ENCODE measurements at places on chromosomes 7 and 10.

DNA sequence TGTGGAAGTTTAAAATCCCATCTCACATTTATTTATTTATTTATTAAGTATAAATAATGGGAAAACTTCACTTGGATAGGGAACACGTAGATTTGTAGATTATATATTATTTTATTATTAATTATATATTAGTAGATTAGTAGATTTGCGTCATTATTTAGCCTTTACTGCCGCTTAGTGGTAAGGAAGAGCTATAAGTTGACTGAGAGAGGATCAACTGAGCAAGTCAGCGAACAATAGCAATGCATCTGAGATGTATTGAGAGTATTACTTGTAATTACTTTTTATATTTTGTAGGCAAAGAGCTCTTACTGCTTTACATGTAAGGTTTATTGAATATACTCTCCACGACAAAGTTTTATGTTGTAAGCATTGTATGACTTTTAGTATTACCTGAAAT lies 244.5 kb upstream of the ANKRD30A start:
- no peak for DNase-seq

- DNase-seq = no peak
These were observed 18.1 kb downstream of the CHAT start for GRCh38 chr10:49631975-49632374.

DNA sequence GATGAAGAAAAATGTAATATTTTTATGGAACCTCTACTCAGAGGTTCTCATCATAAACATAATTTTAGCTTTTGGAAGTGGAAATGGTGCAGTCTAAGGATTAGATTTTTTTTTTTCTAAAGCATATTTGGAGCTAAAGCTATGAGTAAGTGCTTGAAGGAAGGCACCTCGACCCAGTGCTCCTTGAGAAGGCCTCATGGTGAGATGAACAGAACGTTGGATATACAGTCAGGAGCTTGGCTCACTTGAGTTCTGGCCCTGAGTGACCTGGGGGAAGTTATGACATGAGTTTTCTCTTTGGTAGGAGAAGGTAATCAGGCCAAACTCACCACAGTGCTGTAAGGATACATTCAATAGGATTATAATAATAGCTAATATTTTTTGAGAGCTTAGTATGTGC lies 163.3 kb downstream of the JCAD start:
- DNase-seq = no peak

DNA sequence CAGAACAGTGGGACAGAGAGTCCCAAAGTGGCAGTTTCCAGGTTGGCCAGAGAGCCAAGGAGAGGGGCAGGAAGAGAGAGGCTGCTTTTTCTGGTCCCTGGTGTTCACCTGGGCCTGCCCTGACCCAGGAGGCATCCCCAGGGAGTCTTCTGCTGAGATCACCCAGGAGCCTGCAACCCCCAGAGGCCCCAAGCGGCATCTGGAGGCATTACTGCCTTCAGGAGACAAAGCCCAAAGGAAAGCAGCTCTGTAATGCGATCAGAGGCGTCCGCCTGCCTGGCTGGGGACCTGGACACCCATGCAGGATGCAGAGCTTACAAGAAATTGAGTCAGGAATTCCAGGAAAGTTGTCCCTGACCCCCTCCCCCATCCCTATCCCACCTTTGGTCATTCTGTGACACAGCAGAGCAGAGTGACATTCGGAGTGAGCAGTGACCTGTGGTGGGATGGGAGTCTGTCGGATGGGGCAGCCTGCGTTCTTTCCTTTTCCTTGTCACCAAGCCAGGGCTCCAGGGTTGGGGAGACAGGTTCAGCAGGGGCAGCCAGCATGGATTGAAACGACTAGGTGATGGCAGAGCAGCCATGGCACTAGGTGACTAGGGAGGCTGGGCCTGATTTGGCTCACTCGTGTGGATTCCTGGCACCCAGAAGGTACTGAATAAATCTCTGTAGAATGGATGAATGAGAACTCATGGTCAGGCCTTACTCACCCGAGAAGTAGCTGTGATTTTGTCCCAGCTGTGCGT lies 10.4 kb downstream of the UNC5B start:
- DNase-seq = no peak

- DNase-seq = no peak
These were observed 33.9 kb downstream of the BCAP29 start for GRCh38 chr7:107613948-107614347.

DNA sequence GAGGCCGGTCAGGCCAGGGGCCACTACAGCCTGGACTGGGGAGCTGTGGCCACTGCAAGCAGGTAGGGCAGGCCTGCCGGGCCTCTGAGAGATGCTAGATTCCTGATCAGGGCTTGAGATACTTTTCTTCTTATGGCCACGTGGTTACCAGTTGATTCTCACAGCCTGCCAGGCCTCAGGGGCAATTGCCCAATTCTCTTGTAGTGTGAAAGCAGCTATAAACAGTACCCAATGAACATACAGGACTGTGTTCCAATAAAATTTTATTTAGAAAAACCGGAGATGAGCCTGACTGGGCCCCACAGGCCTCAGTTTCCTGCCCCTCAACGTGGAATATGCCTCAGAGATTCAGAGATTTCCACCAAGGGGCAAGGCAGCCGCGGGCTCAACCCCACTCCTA lies 475.2 kb downstream of the TCERG1L start:
- DNase-seq = no peak

DNA sequence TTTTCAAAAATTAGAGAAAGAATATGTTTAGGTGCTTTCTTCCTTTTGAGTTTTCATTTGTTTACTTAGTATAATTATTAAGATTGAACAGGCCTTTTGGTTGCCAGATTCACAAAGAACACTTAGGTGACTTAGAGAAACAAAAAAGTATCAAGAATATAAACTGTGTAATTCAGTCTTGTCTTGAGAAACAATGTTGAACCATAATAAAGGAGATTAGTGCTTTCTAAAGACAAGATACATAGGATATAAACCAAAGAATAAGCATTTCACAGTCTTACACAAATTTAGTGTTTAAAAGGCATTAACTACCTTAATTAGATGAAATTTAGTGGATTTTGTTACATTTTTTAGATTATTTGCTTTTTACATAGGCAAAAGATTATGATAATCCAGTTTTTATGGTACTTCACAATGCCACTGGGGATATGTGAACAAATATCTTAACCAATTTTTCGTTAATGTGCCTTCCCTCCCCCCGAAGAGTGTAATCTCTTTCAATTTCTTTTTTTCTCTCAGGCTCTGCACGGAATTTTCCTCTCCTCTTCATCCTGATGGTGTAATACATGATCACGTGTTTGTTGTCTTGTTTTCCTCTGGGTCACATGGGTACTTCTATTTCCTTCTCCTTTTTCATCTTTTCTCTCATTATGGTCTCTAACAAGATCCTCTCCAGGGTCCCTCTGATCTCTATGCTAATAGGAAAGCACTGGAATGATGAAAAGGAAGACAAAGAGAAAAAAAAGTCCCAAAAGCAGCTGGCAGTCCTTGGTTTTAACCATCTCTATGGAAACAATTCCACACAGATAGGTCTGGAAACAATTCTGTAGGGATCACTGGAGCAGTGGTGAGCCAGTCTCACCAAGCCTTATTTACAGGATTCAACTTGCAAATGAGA lies 3.7 kb upstream of the HNRNPH3 start:
- DNase-seq = no peak

GRCh38 chr10:102322914-102323313 lies 72.6 kb upstream of the NFKB2 start:
- no peak for DNase-seq

- DNase-seq = no peak
These were observed 97.6 kb downstream of the SGMS1 start for GRCh38 chr10:50526185-50526584.

- no peak for DNase-seq
These were observed 172.8 kb downstream of the GRID1 start for GRCh38 chr10:86193841-86194240.

DNA sequence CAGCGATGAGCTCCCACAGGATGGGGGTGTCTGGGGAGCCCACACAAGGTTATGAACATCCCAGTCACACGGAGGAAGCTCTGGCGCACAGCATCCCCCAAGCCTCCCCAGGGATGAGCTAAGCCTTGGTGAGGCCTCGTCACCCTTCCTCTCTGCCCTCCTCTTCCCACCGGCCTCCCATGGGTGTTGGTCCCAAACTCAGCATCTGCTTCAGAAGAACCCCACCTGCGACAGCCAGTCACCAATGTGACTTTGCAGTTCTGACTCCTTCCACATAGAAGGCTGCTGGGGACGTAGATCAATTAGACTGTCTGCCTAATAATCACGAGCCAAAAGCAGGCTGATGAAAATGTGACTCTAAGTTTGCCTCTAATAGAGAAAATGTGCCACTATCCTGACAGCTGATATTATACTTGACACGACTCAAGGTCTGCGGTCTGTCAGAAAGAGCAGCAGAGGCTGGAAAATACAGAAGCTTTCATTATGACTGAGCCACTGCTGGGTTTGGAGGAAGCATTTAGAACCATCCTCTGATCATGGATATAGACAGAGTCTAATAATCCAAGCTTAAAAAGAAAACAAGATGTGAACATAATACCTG lies 116.0 kb upstream of the PFKP start:
- DNase-seq = no peak

DNA sequence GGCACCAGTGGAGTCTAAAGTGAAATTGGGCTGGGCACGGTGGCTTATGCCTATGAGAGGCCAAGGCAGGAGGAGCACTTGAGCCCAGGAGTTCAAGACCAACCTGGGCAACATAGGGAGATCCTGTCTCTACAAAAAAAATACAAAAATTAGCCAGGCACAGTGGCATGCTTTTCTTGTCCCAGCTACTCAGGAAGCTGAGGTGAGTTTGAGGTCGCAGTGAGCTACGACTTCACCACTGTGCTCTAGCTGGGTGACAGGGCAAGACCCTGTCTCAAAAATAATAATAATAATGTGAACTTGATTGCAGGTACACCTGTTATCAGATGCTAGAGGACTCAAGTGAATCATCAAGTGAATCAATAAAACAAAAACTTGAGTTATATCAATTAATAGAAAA lies 108.0 kb downstream of the BTAF1 start:
- DNase-seq = no peak

- DNase-seq = no peak
These were observed 1193.0 kb upstream of the CELF2 start for GRCh38 chr10:9824631-9825071.

- DNase-seq = no peak
These were observed 103.8 kb downstream of the TCF7L2 start for GRCh38 chr10:113053881-113054280.

DNA sequence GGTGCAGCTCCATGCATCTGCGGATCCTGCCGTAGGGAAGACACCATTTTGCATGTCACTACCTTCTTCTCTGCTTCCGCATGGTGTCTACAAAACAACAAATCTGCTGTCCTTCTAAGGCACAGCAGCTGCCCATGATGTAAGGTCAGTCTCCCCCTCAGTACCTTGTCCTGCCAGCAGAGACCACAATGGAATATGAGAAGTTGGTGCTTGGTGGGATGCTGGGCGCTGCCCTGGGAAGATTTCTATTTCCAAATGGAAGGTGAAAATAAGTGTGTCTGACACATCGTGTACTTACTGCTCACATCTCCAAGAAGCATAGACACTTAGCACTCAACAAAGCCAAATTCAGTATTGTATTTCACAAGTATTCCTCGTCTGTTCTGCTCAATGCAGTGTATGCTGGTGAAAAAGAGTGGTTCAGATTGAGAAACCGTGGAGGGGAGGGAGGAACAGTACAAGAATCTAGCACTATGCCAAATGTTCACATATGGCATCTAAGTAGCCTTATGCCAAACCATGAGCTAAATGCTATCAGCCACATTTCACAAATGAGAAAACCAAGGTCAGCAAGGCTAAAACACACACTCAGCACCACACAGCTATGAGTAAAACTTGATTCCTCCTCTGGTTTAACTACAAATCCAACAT lies 95.0 kb downstream of the GRB10 start:
- DNase-seq = no peak

GRCh38 chr7:129951226-129952085 lies 1.3 kb downstream of the UBE2H start:
- no peak for DNase-seq

GRCh38 chr10:11017570-11018431 lies at the start of gene CELF2:
CELF2 (plus strand) TSS chr10:11017872; CDS start chr10:11018090, 218 bp downstream.
- peak; percentile 22 for DNase-seq

GRCh38 chr10:32259551-32259950 lies 87.4 kb downstream of the EPC1 start:
- no peak for DNase-seq

DNA sequence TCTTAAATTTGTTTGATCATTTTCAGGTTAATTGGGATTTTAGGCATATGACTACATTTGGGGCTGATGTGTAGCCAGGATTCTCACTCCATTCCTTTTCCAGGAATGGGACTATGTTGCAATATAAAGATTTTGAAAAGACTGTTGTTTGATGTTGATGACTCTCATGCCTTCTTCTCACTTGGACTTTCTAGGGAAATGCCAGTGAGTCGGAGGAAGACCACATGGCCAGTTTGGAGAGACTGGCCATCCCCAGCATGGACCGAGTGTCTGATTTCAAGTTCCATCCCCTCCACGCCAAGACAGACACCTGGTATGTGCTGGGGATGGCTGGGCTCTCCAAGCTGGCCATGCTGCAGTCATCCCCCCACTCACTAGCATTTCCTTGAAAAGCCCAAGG lies 5.5 kb downstream of the IGFBP3 start:
- no peak for DNase-seq

DNA sequence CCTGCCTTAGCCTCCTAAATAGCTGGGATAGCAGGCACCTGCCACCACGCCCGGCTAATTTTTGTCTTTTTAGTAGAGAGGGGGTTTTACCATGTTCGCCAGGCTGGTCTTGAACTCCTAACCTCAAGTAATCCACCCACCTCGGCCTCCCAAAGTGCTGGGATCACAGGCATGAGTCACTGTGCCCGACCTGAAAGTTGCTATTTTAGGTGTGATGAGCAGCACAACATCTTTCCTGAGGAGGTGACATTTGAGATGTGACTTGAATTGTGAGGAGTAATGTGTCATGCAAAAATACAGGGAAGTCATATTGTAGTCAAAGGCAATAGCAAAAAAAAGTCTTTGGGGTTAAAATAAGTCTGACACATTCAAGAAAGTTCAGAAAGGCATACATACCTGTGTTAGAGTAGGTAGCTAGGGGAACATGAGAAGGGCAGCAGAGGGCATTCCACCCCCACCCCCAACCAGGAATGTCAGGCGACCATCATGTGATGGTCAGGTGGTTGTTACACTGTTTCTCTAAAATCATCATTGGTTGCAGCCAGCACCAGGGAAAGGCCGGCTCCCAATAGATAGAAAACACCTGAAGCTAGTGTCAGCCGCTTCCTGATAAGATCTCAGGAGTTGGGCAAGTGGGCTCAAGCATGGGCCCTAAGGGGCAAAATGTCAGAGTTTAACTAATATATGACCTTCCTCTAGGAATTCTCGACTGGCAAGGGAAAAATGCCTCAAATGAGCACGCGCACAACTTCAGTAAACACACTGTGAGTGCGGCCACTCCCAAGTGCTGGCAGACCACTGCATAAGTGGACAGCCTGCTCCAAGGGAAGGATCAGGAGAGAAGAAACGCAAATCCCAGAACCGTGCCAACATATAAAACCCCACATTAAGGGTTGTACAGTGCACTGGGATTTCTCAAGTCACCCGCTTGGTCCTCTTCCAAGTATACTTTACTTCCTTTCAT lies at the start of gene TACC2:
TSS of gene TACC2 (plus strand) at position 803 of the 964 bp plus-strand sequence. CDS start 32,819 bp downstream, outside the sequence.
- no peak for DNase-seq

DNA sequence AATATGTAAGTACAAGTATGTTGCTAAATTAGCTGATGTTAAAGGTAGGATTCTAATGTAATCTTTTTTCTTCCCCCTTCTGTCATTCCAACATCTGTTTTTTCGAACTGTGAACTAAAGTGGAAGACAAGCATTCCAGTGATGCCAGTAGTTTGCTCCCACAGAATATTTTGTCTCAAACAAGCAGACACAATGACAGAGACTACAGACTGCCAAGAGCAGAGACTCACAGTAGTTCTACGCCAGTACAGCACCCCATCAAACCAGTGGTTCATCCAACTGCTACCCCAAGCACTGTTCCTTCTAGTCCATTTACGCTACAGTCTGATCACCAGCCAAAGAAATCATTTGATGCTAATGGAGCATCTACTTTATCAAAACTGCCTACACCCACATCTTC lies 62.7 kb downstream of the WAC start:
- DNase-seq = no peak
